Suppressor macrophage treated with lipopolysaccharide for 1 hour (primary cell): ENCODE measurements at places on chromosomes 7 and 10.

GRCh38 chr10:120386896-120387295 is 70.1 kb upstream of the PLPP4 start:
- DNase-seq = no peak

DNA sequence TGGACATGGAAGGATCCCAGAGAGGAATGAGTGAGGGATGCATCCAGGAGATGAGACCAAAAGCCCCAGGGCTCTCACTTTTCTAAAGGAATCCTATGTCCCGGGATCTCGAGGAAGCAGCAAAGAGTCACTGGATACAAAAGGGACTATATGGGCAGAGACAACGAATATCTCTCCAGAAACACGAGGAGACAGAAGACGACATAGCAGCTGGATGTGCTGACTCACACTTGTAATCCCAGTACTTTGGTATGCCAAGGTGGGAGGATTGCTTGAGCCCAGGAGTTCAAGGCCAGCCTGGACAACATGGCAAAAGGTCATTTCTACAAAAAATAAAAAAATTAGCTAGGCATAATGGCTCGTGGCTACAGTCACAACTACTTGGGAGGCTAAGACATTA is 24.7 kb upstream of the MSMB start:
- no peak for DNase-seq

GRCh38 chr10:84201244-84201606 is 6.9 kb downstream of the CDHR1 start:
- no peak for DNase-seq

- no peak for DNase-seq
Observed at GRCh38 chr7:55028011-55028410, 9.2 kb downstream of the EGFR start.

GRCh38 chr7:71735961-71736556 is 604.1 kb downstream of the GALNT17 start:
- peak; percentile 67 for DNase-seq

DNA sequence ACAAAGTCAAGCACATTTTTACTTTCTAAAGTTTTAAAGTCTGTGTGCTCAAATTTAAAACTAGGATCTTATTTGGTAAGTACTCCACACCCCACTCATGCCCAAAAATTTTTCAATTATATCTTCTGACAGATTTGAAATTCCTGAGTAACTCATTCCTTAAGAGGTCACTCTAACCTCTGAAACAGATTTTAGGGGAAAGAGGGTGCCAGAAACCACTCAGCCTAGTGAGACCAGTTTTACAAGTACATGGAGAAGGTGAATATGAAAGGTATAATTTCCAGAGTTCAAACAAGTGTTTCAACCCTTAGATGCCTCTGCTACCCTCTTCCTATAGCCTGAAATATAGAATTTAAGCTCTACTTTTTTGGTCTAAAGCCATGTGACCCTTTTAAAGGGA is 79.2 kb downstream of the C7orf25 start:
- DNase-seq = no peak

- DNase-seq = no peak
Observed at GRCh38 chr7:95011146-95011928, 103.9 kb downstream of the PPP1R9A start.

GRCh38 chr7:39530971-39531370 is 35.2 kb upstream of the YAE1 start:
- DNase-seq = no peak

DNA sequence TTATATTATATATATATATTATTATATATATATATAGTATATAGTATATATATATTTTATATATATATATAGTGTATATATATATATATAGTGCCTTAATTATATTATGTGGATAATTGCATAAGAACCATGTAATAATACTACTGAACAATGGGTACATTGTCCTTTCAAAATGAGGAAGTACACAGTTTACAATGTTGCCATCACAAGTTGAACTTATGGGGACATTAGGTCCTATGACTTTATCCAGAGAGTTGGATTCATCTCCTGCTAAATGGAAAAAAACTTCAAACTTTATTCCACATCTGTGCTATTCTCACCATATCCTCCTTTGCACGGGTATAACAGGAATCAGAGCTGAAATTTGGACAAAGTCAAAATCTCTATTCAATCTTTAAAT is 105.0 kb upstream of the AGR3 start:
- peak; percentile 28 for DNase-seq

- DNase-seq = no peak
Observed at GRCh38 chr10:75971402-75972211, 540.2 kb downstream of the LRMDA start.

DNA sequence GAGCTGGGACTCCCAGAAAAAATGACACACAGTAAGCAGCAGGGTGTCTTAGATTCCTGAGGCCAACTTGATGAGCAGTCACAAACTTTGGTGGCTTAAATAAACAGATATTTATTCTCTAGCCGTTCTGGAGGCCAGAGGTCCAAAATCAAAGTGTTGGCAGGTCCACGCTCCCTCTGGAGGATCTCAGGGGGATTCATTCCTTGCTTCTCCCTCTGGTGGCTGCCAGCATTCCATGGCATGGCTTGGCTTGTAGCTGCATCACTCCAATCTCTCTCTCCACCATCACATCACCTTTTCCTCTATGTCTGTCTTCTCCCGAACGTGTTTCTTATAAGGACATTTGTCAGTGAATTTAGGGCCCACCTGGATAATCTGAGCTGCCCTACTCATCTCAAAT is 98.4 kb downstream of the OSBPL3 start:
- DNase-seq = no peak

DNA sequence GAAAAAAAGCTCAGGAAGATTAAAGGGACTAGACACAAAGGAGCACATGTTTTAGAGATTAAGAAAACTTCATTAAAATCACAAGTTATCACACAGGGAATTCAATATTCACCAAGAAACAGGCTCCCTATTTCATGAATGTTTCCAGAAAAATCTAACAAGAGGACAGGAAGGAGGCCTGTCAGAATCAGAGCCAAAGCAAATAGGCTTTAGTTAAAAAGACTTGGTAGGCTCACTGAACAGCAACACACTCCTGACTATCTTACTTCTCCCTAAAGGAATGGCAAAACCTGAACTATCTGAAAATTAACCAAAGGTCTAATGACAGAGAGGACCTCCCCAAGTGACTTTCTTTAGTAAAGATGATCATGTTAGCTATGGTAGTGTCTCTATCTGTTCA is 188.3 kb upstream of the MEOX2 start:
- no peak for DNase-seq

DNA sequence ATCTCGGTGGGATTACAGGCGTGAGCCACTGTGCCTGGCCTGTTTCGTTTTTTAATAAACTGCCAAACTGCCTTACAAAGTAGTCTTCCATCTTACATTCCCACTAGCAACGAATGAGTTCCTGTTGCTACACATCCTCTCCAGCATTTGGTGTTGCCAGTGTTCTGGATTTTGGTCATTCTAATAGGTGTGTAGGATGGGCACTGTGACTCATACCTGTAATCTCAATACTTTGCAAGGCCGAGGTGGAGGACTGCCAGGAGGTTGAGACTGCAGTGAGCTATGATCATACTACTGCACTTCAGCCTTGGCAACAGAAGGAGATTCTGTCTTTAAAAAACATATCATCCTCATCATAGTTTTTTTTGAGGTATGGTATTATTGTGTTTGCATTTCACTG is 21.4 kb upstream of the RSBN1L start:
- DNase-seq = no peak

DNA sequence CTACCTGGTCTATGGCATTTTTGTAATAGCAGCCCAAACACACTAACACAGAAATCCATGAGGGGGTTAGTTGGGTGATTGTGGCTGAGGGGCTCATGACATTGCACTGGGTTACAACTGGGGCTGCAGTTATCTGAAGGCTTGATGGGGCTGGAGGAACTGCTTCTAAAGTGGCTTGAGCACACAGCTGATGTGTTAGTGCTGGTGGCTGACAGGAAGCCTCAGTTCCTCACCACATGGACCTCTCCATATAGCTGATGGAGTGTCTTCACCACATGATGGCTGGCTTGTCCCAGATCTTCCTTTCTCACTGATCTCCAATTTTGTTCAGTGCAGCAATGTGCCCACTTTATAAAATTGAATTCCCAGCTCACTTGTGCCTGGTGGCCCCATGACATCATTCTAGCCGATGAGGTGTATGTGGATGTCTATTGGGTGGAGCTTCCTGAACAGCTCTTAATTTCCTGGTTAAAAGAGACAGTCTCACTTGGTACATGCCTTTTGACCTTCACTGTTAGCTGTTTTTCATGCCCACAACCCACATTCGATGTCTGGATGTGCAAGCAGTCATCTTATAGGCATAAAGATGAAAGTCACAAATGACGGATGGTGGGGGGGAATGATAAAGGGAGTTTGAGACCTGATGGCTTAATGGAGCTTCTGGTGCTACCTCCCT is 166.9 kb upstream of the BMPER start:
- no peak for DNase-seq

DNA sequence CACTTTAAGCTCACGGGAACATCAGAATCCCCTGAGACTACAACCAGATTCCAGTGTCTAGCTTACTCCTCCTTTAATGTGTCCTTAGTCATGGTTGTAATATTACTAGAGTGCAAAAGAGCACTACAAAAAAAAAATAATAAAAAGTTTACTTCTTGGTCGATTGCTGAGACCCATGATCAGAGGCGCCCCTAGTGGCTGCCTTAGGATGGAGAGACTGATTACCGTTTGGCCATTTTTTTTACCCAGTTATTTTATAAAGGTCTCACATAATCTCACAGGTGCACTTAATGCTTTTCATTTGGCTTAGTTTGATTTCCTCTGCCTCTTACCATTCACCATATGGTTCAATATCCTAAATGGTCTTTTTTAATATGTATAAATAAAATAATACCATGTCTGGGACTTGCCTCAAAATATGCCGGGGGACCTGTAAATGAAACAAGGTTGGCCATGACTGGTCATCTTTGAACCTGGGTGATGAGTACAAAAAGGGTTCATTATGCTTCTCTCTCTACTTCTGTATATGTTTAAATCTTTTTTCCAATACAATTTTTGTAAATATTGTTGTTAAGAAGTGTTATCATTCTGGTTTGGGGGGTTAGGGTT is 331.5 kb upstream of the NFE2L3 start:
- DNase-seq = peak; percentile 12

DNA sequence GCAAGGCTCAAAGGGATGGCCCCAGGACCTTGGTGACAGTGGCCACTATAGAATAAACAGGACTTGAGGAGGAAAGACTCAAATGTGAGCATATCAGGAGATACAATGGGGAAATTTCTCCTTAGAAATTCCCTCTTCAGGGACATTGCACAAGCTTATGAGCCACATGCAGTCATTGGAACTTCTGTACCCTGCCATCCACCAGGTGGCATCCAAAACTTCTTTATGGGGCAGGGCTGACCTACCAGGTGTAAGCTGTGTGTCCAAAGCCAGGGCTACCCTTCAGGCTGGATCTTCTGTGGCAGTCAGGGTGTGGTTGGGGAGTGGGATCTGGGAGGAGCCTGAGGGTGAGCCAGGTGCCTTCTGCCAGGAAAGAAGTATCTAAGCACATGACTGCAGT is 36.6 kb upstream of the LRRC18 start:
- peak; percentile 62 for DNase-seq

- DNase-seq = peak; percentile 18
Observed at GRCh38 chr10:63106111-63106755, 26.9 kb upstream of the NRBF2 start.

- no peak for DNase-seq
Observed at GRCh38 chr7:867001-867405, 9.4 kb upstream of the GET4 start.

- no peak for DNase-seq
Observed at GRCh38 chr7:102310414-102310815, 23.7 kb downstream of the SH2B2 start.

DNA sequence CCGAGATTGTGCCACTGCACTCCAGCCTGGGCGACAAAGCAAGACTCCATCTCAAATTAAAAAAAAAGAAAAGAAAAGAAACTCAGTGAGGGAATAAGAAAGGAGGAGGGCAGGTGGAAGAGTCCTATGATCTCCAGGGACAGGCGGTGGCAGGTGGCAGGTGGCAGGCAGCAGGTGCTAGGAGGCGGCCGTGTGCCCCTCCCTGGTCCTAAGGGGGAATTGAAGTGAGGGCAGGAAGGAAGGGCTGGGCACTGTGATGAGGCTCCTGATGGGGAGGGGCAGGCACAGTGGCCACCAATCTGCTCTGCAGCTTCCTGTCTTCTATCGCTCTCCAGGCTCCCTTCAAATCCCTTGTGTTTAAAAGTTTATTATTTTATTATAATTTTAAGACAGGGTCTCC is 41.2 kb upstream of the UBE3C start:
- DNase-seq = no peak

DNA sequence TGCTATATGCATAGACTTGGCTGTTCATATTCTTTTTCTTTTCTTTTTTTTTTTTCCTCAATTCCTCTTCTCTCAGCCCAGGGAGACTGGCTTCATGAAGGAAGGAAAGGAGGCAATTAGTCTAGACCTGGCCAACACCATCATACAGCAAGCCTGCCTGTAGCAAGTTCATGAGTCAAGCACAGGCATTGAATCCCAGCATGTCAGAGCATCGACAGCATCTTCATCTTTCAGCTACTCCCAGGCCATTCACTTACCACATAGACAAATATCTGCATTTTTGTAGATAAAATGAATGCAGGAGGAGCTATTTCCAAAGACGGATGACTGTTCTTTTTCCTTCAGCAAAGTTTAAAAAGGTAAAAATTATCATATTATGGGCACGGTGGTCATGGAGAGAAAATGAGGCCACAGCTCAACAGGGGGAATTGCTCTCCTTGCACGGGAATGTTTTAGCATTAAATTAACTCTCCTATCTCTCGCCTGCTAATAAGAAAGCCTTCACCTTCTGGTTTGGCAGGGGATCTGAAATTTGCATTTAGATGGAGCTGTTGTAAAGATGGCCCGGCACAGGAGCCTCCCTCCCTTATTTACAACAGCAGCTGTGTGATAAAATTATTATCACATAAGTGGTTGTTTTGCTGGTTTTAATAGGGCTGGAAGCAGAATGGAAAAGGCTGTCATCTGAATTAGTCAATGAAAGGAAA is 626.5 kb upstream of the AUTS2 start:
- DNase-seq = no peak

DNA sequence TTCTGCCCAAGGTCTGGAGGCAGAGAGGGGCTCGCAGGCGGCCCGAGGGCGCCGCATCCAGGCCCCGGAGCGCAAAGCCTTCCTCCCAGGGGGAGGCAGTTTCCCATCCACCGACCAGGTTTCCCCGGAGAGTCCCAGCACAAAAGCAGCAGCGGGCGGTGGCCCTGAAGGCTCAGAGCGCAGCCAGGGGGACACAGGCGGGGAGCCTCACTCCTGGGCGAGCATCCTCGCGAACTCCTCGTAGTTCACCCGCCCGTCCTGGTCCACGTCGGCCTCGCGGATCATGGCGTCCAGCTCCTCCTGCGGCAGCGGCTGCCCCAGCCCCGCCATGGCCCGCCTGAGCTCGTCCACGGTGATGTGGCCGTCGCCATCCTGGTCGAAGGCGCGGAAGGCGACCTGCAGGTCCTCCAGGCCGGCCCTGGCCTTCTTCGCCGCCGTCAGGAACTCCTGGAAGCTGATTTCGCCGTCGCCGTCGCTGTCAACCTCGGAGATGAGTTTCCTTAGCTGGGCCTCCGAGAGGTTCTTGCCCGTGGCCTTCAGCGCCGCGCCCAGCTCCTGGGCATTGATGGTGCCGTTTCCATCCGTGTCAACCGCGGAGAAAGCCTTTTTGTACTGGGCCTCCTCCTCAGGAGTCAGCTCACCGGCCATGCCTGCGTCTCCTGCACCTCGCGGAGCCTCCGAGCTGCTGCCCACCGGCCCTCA is 428 bp downstream of the CALML5 start:
- no peak for DNase-seq

- DNase-seq = peak; percentile 61
Observed at GRCh38 chr7:138303230-138304070, 156.6 kb upstream of the TRIM24 start.

- no peak for DNase-seq
Observed at GRCh38 chr7:55117286-55117685, 98.5 kb downstream of the EGFR start.

- no peak for DNase-seq
Observed at GRCh38 chr10:35613597-35614226, 8.6 kb downstream of the GJD4 start.
